ENCODE measurements at places on chromosomes 5 and 9. TPM values are rescaled to one million over a fixed set of nuclear protein-coding genes. Genes with fewer than 3 reads are reported as not detected.

SPARC gene
- 1,125 TPM for total RNA-seq

DNA sequence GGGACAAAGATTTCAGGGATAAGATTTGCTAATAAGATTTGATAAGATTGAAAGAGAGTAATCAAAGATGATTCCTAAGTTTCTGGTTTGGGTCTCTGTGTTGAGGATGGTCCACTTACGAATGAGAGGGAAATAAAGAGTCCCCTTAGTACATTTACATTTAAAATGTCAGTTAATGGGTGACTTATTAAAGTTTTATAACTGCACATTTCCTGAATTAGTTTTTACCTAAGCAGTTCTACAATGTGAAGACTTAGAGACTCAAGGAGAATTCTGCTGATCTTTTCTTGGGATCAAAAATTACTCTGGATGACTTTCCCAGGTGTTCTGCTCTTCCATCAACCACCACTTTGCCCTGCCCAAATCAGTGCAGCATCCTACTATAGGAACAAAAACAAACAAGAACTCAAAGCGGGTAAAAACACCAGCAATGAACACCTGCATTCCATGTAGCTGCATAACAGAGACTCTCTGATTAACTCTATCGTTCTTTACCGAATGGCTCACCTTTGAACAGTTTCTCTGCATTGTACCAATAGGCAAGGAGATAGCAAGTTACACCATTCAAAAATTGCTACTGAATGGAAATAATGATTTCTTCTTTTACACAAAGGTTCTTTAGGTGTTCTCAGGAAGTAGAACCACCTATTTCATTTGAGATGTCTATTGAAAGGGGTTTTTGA is 65.3 kb downstream of the PRLR start:
- no peak for DNase-seq

GRCh38 chr9:19641046-19641445 is 147.8 kb downstream of the SLC24A2 start:
- no peak for DNase-seq

DNA sequence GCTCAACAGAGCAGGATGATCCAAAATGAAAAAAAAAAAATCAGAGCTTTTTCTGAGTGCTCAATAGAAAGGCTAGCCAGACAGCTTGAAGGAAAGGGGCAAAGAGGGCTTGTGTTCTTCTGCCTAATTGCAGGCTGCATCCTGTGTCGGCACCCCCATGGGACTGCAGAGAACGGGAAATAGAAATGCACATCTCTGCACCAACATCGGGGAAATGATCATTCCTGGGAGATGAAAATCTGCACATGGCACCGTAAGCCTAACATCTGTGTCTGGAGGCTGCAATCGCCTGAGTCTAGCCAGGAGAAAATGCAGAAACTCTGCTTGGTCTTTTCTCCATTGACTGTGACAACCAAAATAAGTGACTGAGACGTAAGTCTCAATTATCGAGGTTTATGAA is 243.9 kb downstream of the ICE1 start:
- no peak for DNase-seq

DNA sequence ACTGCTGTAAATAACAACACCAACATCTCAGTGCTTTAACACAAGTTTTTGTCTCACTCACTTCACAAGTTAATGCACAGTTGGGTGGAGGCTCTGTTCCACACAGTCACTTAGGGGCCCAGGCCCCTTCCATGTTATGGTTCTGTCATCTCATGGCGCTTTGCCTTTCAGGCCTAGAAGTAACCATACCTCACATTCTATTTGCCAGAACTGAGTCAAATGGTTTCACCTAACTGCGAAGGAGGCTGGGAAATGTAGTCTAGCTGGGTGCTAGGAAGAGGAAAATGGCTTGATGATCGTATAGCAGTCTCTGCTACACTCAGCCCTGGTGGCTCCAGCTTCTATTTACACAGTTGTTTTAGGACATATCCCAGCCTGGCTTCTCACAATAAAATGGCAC is 23.1 kb upstream of the MVB12B start:
- no peak for DNase-seq

GRCh38 chr5:132001647-132002561 is 9.6 kb downstream of the ACSL6 start:
- DNase-seq: peak; percentile 28

GTF2H2 gene
- total RNA-seq: 14.5 TPM

- no peak for DNase-seq
Measured at GRCh38 chr9:112487799-112488340, 1.2 kb downstream of the KIAA1958 start.

MARCHF11 gene
- total RNA-seq: 3.4 TPM

IL7R gene
- total RNA-seq: 10.3 TPM

- no peak for DNase-seq
Measured at GRCh38 chr9:120383611-120383998, 196.4 kb downstream of the CDK5RAP2 start.

GRCh38 chr9:87503927-87504326 is 6.3 kb downstream of the DAPK1 start:
- DNase-seq: no peak

DNA sequence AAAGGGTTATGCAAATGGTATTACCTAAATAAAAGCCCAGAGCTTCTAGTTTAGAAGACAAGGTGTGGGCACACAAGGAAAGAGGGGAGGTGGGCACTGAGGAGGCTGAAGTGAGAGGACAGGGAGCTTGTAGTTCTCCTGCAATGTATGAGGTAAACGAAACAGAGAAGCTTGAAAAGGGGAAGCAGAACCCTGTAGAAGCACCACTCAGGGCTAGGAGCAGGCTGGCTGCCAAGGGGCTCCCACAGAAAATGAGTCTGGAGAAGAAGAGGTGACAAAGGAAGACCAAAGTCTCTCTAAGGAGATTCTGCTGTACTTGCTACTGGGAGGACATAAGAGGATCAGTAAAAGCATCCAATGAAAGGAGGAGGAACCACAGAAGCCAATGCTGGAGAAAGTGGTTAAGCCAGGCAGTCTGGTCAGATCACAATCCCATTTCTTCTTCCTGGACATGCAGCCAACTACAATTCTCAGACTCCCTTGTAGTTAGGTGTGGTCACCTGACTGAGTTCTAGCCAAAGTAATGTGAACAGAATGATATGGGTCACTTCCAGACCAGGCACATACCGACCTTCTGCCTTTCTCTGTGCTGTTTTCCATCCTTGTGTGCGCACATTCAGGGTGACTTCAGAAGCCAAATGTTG is 174.5 kb upstream of the MAP3K1 start:
- DNase-seq: no peak

GRCh38 chr9:132327537-132327936 is 27.2 kb downstream of the SETX start:
- no peak for DNase-seq

- DNase-seq: no peak
Measured at GRCh38 chr5:63351164-63351563, 611.1 kb downstream of the HTR1A start.

DNA sequence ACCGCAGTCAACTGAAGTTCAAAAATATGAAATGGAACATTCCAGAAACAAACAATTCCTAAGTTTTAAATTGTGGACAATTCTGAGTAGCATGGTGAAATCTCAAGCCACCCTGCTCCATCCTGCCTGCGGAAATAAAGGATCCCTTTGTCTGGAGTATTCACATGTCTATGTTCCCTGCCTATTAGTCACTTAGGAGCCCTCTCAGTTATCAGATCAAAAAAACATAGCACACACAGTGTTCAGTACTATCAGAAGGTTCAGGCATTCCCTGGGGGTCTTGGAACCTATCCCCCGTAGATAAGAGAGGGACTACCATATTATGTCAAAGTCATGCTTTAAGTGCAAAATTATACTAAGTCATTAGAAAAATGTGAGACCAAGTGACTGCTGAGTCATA is 300.8 kb downstream of the SEMA5A start:
- no peak for DNase-seq

- no peak for DNase-seq
Measured at GRCh38 chr5:122639033-122639432, 135.8 kb upstream of the SNX2 start.

SCGB3A2 gene
- total RNA-seq: not detected

DNA sequence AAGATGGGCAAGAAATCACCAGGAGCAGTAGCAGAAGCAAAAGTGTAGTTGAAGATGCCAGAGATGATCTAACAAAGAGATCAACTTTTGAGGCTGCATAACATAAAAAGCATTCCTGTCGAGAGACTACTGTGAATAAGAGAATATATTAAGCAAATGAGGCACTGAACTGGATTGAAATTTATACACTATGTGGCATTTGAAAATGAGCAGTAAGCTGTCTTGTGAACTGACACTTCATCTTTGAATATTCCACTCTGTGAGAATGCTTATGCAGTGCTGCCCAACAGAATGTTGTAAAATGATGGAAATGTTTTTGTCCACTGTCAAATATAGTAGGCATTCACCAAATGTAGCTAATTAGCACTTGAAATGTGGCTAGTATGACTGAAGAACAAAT is 18.9 kb upstream of the PRRC1 start:
- no peak for DNase-seq

DNA sequence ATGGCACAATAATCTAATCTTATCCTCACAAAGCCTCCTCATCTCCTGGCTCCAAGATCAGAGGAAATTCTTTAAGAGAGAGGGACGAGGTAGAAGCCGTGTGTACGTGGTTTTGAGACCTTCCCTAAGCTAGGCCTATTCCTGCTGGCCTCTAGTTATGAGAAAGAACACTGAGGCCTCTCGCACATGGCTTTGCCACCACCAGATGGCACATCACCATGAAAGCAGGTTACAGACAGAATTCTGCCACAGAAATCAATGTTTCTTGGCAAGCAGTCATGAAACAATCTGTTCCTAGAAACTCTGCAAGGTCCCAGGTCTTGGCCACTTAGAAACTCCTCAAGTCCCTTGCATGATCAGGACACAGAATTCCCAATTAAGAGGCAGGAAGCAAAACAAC is 268.2 kb upstream of the TAS2R1 start:
- DNase-seq: no peak

BTNL3 gene
- not detected for total RNA-seq

PIP5K1B gene
- 47.0 TPM for total RNA-seq

DNA sequence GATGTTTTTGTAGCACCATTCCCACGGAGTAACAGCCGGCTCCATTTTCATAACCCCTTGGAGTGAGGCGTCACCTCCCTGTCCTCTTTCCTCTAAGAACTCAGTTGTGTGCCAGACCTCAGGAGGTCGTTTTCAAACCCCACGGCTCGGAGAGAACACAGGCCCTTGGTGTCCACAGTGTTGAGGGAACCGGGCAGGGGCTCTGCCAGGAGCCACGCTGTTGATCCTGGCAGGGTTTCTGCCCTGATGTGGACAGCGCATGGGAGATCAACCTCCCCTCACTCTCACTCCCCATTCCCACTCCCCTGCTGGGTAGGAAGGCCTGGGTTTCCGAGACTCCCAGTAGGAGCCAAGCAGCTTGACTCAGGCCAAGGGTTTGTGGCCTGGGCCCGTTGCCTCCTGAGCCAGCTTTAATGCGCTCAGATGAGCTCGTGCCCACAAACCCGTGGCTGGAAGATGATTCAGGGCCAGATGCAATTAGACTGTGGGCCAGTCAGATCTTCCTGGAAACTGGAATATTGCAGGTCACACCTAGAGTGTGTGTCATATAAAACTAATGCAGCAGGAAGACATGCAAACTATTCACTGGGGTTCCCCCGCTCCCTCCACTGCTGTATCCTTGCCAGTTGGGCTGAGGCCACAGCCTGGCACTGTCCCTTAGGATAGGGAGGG is 133.4 kb downstream of the SLC12A2 start:
- DNase-seq: peak; percentile 53

DNA sequence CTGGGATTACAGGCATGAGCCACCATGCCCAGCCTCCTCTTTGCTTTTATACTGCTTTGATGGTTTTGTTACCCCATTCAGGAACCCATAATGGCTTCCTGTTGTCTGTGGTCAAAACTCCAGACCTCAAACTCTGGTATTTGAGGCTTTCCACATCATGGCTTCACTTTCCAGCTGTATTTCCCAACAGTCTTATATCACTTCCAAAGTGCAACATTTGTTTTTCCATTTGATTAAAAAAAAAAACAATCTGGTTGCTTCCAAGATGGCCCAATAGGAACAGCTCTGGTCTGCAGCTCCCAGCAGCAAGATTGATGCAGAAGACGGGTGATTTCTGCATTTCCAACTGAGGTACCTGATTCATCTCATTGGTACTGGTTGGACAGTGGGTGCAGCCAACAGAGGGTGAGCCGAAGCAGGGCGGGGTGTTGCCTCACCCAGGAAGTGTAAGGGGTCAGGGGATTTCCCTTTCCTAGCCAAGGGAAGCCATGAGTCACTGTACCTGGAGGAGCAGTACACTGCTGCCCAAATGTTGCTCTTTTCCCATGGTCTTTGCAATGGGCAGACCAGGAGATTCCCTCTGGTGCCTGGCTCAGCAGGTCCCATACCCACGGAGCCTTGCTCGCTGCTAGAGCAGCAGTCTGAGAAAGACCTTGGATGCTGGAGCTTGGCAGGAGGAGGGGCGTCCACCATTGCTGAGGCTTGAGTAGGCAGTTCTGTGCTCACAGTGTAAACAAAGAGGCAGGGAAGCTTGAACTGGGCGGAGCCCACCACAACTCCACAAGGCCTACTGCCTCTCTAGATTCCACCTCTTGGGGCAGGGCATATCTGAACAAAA is 458.4 kb downstream of the KDM4C start:
- DNase-seq: no peak

BTNL8 gene
- 0.21 TPM for total RNA-seq

DNA sequence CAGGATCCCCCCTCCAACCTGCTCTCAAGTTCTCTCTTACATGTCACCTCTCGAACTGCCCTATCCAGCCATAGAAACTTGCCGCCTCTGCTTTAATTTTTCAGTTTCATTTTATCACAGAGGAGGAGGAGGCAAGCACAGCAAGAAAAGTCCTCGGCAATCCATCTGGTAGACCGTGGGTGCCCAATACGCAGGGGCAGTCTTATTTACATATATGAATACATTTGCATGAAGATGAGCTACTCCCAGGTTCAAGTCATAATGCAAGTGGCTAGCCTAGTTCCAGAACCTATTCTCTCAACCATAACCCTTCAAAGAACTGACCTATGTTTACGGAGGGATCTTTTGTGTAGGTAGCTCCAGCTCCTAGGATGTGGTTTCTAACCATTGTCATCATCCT is 223.2 kb upstream of the PANK3 start:
- DNase-seq: no peak

GRCh38 chr5:152953788-152954483 is 536.5 kb upstream of the GRIA1 start:
- no peak for DNase-seq

IRX4 gene
- total RNA-seq: 0.50 TPM

GRCh38 chr5:1768283-1769000 is 31.2 kb downstream of the MRPL36 start:
- DNase-seq: no peak

DNA sequence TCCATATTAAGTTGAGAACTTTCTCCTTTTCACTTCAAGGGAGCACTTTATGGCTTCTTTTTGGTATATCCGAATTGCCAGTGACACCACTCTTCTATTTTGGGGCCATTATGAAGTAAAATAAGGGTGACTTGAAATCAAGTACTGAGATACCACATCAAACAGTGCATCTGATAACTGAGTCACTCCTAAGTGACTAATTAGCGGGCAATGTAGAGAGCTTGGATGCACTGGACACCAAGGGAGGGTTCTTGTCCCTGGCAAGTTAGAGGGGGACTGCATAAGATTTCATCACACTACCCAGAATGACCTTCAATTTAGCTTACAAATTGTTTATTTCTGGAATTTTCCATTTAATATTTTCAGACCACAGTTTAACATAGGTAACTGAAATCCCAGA is 813.9 kb upstream of the CDH10 start:
- no peak for DNase-seq

WDR31 gene
- total RNA-seq: 4.9 TPM

Data from left cardiac atrium (tissue), 4 donors.